Fibroblast of skin of left quadriceps (primary cell): ENCODE measurements at places on chromosomes 1 and 21.

DNA sequence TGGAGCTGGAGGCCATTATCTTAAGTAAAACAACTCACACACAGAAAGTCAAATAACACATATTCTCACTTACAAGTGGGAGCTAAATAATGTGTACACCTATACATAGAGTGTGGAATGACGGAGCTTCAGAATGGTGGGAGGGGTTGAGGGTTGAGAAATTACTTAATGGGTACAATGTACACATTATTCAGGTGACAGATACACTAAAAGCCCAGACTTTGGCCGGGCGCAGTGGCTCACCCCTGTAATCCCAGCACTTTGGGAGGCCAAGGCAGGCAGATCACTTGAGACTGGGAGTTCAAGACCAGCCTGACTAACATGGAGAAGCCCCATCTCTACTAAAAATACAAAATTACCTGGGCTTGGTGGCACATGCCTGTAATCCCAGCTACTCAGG, 24.9 kb upstream of the LRIG2 start:
- DNase-seq = no peak

DNA sequence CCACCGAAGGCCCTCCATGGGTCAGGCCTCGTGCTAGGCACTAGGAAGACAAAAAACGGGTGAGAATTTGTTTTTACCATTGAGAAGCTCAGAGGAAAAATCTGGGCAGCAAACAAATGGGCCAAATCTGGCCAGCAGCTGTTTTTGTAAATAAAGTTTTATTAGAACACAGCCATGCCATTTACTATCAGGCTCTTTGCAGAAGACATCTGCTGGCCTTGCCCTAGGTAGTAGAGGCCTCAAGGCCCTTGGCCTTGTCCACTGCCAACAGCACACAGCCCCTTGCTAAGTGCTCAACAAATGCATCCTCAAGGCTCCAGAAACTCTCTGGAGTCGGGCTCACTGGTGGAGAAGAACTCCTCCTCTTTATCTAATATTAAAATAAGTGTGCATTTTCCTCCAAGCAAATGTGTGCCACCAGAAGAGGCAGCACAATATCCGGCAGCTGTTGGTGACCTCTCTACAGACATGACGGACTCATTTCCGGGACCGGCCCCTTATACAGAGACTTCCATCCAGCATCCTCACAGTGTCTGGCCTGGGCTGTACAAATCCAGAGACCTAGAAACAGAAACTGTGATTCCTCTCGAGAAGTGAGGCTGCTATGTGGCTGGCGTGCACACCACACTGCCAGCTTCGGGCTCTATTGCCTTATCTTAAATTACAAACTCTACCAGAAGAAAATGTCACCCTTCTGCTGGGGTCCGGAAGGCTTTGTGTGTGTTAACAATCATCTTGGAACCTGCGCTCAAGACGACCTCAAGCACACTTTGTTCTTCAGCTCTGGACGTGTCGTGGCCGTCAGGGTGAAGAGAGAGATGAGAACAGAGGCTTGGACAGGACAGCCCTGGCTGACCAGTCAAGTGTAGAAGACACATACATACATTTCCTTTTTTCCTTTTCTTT, 203.9 kb downstream of the TOMM20 start:
- DNase-seq = no peak

GRCh38 chr1:159051436-159051835, 25.1 kb downstream of the AIM2 start:
- DNase-seq = no peak

- peak; percentile 10 for DNase-seq
These were observed at the start of gene ASAP3 for GRCh38 chr1:23483321-23484252. Gene ASAP3 (minus strand): TSS chr1:23484179. CDS start chr1:23484133, 46 bp downstream.

DNA sequence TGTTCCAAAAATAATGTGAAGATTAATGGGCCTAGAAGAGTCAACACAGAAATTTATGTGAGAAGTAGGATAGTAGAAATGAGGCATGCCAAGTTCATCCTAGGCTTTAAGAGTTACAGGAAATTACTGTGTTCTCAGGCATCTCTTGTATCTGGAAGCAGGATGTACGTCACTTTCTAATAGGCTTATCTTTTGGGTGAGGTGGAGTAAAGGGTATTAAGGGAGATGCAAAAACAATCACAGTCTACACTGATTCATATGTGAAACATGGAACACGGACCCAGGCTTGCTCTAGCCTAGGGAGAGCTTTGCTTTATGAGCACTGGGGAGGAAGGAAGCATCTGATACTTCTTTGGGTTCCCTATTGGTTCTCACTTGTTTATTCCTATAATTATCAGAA, 84.5 kb upstream of the RGS4 start:
- DNase-seq = peak; percentile 19

- DNase-seq = no peak
These were observed 18.7 kb downstream of the TMEM53 start for GRCh38 chr1:44655609-44656008.

DNA sequence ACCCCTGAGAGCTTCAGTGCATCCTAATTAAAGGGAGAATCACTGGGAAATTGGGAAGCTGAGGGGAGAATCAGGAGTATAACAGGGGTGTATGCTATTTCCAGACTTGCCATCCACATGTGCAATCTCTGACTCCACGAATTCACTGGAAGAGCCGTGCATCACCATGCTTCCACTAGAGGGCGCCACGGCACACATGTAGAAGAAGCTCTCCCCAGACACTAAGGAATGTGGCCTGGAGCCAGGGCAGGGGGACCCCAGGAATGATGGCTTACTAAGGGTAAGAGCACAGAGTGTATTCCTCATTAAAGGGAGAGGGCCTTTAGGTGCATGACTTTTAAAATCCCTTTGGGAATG, 81.5 kb downstream of the ABCA4 start:
- no peak for DNase-seq

DNA sequence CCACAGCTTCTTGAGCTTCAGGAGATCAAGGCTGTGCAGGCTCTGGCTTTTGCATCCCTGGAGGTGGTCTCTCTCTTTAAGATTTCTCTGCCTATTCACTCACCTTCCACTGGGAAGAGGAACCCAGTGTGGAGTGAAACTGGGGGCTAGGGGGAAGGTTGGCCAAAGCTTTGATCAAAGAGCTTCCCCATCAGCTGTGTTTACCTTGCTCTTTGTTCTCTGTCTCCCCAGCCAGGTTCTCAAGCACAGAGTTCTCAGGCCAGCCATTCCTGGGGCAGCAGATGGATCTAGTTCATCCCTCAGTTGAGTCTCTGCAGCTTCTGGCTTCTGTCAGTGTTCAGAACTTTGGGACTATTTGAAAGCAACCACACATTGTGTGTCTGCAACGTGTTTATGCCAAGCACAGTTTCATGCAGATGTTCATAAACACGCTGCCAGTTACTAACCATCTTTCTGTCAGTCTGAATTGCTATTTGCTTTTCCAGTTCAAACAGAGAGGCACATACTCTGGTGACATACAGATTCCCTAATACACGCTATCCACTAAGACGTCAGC, 17.2 kb upstream of the MRPS14 start:
- DNase-seq = no peak

- no peak for DNase-seq
These were observed 24.6 kb downstream of the KIRREL1 start for GRCh38 chr1:158017800-158018595.

DNA sequence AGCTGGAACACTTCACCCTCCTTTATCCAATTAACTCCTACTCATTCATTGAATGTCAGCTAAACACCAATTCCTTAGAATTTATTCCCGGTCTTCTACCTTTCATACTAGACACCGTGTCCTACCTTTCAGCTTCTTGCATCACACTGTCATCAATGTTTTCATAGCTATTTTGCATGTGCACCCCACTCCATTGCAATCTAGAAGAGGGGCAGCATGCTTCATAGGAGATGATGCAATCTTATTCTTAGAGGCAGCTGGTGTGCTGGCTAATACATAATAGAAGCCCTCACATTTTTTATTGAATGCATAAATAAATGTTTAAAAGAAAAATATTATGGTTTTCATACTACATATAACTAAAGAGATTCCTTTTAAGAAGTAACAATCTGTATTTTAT, 123.6 kb downstream of the DSCAM start:
- no peak for DNase-seq

DNA sequence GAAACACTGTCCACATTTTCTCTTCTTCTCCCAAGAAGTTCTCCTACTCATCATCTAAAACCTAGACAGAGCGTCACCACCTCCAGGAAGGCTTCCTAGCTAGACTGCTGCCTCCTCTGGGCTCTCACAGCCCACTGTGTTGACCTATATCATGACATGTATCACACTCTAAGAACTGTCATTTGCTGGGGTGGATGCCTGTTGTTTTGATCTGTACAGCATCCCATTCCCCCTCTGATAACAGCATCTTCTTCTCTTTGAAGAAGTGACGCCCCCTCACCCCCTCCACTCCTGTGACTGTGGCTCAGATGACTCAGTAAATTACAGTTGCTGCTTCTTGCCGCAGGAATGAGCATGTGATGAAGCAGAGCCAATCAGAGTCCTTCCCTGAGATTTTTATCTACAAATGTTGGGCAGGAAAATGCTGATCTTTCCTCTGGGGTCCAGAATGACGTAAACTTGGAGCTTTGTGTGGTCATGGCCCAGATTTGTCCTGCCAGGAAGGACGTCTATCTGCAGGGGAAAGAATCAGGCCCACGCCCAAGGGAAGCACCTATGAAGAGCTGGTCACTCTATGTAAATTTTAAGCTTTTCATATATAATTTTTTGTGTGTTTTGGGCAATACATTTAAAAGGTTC, 28.0 kb upstream of the FOXO6 start:
- DNase-seq = no peak

DNA sequence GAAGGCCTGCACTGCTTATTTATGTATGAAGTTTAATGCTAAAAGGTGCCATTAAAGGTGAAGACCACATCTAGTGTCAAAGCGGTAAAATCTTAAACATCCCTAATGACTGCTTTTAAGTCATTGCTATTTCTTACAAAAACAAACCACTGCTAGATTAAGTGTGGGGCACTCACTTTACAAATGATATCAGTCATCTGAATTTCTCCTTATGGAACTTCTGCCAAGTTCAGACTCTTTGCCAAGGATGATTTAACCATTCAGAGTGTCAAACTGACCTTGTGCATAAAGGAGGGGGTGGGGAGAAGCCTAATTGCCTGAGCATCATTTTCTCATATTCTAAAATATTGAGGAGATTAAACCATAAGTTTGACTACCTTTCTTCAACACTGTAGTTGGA, 271.5 kb downstream of the TGFB2 start:
- DNase-seq = no peak

DNA sequence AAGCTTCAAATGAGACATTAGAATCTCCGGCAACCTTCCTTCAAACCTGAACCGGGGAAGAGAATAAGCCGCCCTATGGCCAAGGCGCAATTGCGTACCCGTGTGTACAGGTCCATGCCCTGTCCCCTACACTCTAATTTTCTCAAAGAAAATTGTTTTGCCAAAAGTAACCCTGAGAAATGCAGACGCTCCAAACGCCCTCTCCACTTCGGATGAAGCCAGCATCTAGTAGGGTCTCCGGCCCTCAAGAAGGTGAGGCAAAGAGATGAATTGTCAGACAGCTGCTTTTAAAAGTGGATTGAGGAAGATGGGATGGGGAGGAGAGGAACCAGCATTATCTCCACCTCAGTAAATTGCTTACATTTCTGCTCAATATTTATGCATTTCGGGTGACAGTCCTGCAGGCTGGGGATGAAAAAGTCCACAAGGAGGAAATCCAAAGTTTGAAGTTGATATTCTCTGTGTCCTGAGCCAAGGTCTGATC, 630 bp upstream of the LHX9 start:
- DNase-seq = no peak

DNA sequence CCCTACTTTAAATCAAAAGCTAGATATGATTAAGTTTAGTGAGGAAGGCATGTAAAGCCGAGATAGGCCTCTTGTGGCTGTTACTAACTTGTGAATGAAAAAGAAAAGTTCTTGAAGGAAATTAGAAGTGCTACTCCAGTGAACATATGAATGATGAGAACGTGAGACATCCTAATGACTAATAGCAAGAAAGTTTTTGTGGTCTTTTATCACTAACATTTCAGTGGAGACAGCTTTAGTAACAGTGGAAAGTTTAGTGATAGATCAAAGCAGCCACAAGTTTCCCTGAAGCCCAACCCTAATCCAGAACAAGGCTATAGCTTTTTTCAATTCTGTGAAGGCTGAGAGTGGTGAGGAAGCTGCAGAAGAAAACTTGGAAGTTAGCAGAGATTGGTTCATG, 73.6 kb upstream of the LRRC8B start:
- peak; percentile 46 for DNase-seq

DNA sequence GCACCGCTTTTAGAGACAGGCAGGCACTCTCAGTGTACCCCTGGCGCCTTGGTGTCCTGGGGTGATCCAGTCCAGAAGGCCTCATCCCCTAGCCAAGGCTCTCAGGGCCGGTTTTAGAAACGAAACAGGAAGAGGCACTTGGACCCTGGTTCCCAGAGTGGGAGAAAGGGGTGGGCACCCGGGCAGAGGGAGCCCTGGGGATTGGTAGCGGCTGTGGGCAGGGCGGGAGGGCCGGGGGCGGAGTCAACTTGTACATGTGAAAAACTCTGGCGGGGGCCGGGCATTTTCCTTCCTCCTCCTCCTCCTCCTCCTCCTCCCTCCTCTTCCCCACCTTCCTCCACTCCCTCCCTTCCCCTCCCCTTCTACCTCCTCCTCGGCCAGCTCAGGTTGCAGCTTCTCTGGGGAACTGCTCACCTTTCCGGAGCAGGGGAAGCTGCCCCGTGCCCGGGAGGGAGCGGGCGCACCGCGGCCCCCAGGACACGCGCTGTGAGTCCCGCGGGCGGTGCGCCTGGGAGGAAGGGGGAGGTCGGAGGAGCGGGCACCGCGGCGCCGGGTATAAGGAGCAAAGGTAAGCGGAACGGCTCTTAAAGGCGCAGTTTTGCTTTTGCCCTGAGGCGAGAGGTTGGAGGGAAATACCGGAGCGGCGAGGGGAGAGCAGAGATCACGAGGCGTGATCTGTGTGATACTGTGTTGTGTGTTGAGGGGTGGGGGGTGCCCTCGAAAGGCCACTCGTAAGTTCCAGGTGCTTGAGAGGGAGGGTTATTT, at the start of gene CDK18:
Gene CDK18, plus strand, starts transcription at position 359 of the 765 bp plus-strand sequence. CDS start 18,499 bp downstream, outside the sequence.
- DNase-seq = no peak

GRCh38 chr1:65235867-65236805, 73.2 kb upstream of the DNAJC6 start:
- no peak for DNase-seq

DNA sequence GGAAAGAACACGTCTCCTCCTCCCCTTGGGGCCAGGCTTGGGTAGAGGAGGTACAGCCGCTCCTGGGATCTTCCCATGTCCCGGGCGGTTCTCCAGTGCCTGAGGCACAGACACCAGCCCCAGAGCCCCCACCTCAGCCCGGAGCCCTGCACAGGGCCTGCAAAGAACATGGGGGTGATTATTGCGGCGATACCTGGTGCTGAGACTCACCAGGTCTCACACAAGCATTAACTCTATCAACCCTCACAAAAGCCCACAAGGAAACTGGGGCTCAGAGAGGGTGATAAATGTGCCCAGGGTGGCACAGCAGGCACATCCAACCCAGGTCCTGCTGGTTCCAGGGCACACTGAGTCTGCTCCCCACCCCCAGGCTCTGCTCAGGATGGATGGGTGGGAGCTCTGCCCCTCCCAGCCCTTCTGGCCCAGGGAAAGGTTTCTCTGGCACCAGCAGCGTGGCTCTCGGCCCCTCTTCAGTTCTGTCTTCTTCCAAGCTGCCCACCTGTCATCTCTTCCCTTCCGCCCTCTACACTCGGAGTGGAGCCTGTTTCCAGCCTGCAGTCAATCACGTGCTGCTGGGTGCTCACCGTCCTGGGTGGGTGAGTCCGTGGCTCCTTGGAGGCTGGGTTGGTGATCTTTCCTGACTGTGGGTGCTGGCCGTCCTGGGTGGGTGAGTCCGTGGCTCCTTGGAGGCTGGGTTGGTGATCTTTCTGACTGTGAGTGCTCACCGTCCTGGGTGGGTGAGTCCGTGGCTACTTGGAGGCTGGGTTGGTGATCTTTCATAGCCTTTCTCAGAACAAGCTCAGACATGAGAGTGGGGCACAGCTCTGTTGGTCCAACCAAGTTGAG, 53.6 kb upstream of the AJAP1 start:
- DNase-seq = no peak

- DNase-seq = no peak
These were observed 3.2 kb downstream of the MECR start for GRCh38 chr1:29227511-29227910.
